Astrocyte (in vitro differentiated cells and primary cell): ENCODE measurements at places on chromosomes 2 and 18.

DNA sequence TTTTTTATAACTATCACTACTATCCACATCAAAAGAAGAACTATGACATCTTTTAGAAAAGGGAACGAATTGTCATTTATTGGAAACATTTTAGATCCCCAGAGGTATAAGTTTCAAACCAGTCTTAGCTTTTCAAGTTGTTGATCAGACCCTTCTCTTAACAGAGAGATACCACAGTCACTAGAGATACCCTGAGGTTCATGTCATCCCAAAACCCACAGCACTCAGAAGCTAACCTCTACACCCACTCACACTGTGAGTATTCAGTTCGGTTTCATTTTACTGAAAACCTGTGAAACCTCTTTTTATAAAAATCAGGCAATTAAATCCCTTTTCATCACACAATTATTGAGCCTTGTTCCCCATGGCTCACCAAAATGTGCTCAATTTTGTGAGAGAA, 156.2 kb downstream of the DTNA start:
- no peak overlapping the region for H3K27ac ChIP-seq
- no peaks in the 10 kb centered on the region for H3K4me1 ChIP-seq
- H3K4me3 ChIP-seq: no peak overlapping the region
- DNase-seq: no peak
- H3K27me3 ChIP-seq: no peaks in the 10 kb centered on the region

- H3K4me1 ChIP-seq: no peaks in the 10 kb centered on the region
- peaks cover 5% of the 10 kb centered on the region for H3K27me3 ChIP-seq
- H3K36me3 ChIP-seq: no peaks in the 10 kb centered on the region
- H3K27ac ChIP-seq: no peak overlapping the region
- no peak for DNase-seq
These were observed 335.9 kb downstream of the CYP26B1 start for GRCh38 chr2:71811726-71812125.

- no peak overlapping the region for H3K4me3 ChIP-seq
- H3K27ac ChIP-seq: peak overlapping the region; percentile 69
- no peaks in the 10 kb centered on the region for H3K27me3 ChIP-seq
- peak; percentile 41 for DNase-seq
- peaks cover 10% of the 10 kb centered on the region for H3K4me1 ChIP-seq
These were observed 1239.5 kb upstream of the ZEB2 start for GRCh38 chr2:145759228-145759915.

- no peak overlapping the region for H3K4me3 ChIP-seq
- no peaks in the 10 kb centered on the region for H3K36me3 ChIP-seq
- H3K27me3 ChIP-seq: peaks cover 12% of the 10 kb centered on the region
- no peaks in the 10 kb centered on the region for H3K4me1 ChIP-seq
These were observed 28.4 kb upstream of the IL36G start for GRCh38 chr2:112949456-112949855.

DNA sequence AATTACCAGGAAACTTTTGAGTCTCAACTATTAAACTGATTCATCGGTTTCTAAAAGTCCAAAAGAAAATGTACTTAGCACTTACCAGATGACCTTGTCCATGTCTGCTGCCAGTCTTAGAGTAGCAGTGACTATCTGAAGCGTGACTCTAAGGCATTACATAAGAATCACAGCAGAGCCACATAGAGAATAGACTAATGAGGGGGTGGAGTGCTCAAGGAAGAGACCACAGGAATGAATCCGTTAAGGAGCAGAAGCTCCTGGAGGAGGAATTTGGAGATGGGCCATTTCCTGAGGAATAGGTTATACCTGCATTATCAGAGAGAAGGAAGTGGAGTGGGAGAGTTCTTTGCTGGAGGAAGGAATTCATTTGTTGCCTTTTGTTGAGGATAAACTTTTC, 116.0 kb downstream of the MAP3K20 start:
- DNase-seq: peak; percentile 86
- H3K4me1 ChIP-seq: peaks cover 23% of the 10 kb centered on the region
- H3K36me3 ChIP-seq: no peaks in the 10 kb centered on the region
- H3K4me3 ChIP-seq: no peak overlapping the region
- no peaks in the 10 kb centered on the region for H3K27me3 ChIP-seq

DNA sequence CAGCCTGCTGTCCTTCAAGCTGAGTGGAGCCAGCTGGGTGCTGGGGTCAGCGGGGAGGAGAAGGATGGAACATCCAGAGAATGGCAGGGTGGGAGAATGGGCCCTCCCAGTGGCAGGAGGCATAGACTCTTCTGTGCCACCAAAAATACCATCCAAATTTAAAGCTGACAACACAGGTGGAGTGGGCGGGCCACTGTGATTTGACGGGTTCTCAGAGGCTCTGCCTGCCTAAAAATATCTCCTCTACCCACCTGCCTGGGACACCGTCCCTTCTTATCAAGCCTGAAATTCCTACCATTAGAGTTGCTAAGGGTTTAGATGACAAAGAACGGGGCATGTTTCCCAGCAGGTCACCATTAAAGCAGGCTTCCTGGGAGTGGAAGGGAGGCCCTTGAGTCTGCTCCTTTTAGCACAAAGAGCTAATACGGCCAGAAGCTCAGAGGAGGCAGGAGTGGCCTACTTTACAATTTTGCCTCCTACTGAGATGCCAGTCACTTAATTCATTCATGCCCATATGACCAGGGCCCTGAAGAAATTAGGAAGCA, 19.8 kb upstream of the MARCHF4 start:
- DNase-seq: no peak
- no peak overlapping the region for H3K27ac ChIP-seq

GRCh38 chr2:177422271-177422670, 29.7 kb downstream of the AGPS start:
- H3K4me1 ChIP-seq: no peaks in the 10 kb centered on the region
- no peak overlapping the region for H3K4me3 ChIP-seq
- peak; percentile 65 for DNase-seq
- H3K27ac ChIP-seq: no peak overlapping the region
- no peaks in the 10 kb centered on the region for H3K36me3 ChIP-seq

- no peak overlapping the region for H3K27ac ChIP-seq
- no peaks in the 10 kb centered on the region for H3K36me3 ChIP-seq
- no peak overlapping the region for H3K4me3 ChIP-seq
These were observed 15.9 kb upstream of the TXNDC2 start for GRCh38 chr18:9869715-9870430.
